ENCODE measurements at places on chromosomes 11 and 22. TPM values are rescaled to one million over a fixed set of nuclear protein-coding genes. Genes with fewer than 3 reads are reported as not detected.

The CAT gene
- 108 TPM for total RNA-seq

The RTN4RL2 gene
- total RNA-seq: 0.72 TPM

The DSCAML1 gene
- not detected for total RNA-seq

The OR6T1 gene
- total RNA-seq: not detected

The PTPMT1 gene
- 103 TPM for total RNA-seq

The ACRV1 gene
- not detected for total RNA-seq

The SMTNL1 gene
- not detected for total RNA-seq

The BTG4 gene
- not detected for total RNA-seq

The TRIM6 gene
- 3.1 TPM for total RNA-seq

The OR2AG1 gene
- total RNA-seq: not detected

The CDC45 gene
- 32.2 TPM for total RNA-seq

The TEX12 gene
- 0.29 TPM for total RNA-seq

The PTPRCAP gene
- total RNA-seq: 0.39 TPM

The OR4A16 gene
- not detected for total RNA-seq

The MFRP gene
- not detected for total RNA-seq

The CRACR2B gene
- 1.8 TPM for total RNA-seq

The NRXN2 gene
- total RNA-seq: 0.36 TPM

The OR56A1 gene
- total RNA-seq: not detected

The CBLIF gene
- total RNA-seq: not detected

The SLC37A4 gene
- total RNA-seq: 19.7 TPM

The LRRC75B gene
- total RNA-seq: 0.60 TPM

The ST13 gene
- total RNA-seq: 122 TPM

The CNTN5 gene
- not detected for total RNA-seq

The CEP126 gene
- total RNA-seq: 0.78 TPM

The KCNA4 gene
- total RNA-seq: 0.10 TPM

The ABTB2 gene
- total RNA-seq: 3.2 TPM

The CELSR1 gene
- total RNA-seq: 2.1 TPM

Measured in RPMI7951 (cell line).